ENCODE measurements at places on chromosomes 6 and 20. TPM values are rescaled to one million over a fixed set of nuclear protein-coding genes. Genes with fewer than 3 reads are reported as not detected.

DNA sequence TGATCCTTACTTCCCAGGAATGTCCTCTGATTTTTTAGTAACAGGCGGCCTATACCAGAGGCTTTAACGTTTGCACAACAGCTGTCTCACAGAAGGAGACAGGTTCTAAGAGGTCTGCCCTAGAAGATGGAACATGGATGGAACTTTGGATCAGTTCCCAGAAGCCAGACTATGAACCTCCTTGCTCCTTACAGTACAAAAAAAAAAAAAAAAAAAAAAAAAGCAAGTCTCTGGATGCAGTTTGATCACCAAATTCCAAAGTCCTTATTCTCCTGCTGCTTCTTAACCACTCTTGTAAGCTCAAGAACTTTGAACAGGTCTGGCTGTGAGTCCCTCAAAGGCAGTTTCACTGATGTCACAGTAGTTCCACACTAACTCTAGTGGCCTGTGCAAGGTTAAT is 2.0 kb upstream of the TRMT11 start:
- no peak for DNase-seq

PXDC1 gene
- 35.0 TPM for polyA plus RNA-seq

DNA sequence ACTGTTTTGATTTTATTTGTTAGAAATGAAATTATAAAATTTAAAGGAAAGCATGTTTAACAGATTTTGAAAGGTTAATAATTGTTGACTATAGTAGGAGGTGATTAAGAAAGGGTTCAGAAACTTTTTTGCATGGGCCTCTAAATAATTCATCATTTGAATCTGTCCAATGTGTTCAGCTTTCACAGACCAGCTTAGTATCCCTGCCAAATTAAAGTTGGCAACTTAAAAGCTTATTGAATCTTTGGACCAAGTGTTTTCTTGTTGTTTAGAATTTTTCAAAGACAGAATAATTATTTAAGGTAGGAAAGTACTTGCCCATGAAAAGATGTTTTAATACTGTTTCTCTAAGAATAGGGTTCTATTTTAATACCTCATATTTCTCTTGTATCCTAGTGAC is 466.0 kb downstream of the GJA1 start:
- no peak for DNase-seq

ELOVL2 gene
- polyA plus RNA-seq = not detected

DNA sequence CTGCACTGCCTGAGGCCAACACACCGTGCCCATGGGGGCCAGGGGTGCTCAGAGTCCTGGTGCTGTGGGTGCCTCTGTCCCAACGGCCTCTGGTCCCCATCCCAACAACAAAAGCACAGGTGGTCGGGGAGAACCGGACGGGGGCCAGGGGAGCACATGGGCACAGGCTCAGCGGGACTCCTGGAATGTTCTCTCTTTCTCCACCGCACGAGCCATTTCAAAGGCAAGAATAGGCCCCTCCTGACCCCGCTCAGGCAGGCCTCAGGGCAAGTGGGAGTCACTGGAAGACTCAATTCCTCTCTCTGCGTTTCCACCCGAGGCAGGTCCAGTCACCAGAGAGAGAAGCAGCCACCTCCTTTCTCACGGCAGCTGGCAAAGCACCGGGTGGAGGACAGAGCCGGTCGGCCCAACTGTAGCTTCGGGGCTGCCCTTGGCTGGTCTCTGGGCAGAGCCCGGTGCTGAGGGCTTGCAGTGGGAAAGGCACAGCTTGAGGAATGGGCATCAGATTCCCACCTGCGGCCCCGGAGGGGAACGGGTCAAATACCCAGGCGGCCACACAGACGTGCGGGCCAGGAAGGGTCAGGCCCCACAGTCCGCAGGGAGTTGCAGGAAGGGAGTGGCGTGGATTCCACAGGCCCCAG is 55.2 kb downstream of the KCNQ2 start:
- DNase-seq = peak; percentile 16

GRCh38 chr20:64131406-64131805 is 24.0 kb upstream of the NPBWR2 start:
- peak; percentile 54 for DNase-seq
